ENCODE measurements at places on chromosomes 4 and X.

DNA sequence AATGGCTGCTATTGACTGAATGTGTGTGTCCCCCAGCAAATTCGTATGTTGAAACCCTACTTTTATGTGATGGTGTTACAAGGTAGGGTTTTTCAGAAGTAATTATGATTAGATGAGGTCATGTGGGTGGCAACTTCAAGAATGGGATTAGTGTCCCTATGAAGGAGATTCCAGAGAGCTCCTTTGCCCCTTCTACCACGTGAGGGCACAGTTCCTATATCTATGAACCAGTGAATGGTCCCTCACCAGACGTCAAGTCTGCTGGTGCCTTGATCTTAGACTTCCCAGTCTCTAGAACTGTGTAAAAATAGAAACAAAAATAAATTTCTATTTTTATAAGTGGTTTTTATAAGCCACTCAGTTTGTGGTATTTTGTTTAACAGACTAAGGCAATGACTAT lies 1137.6 kb upstream of the IGFBP7 start:
- no peak for DNase-seq

- no peak for DNase-seq
Measured at GRCh38 chrX:134734466-134734952, 76.2 kb upstream of the PLAC1 start.

GRCh38 chr4:61992351-61992750 lies 792.2 kb downstream of the ADGRL3 start:
- DNase-seq = no peak

DNA sequence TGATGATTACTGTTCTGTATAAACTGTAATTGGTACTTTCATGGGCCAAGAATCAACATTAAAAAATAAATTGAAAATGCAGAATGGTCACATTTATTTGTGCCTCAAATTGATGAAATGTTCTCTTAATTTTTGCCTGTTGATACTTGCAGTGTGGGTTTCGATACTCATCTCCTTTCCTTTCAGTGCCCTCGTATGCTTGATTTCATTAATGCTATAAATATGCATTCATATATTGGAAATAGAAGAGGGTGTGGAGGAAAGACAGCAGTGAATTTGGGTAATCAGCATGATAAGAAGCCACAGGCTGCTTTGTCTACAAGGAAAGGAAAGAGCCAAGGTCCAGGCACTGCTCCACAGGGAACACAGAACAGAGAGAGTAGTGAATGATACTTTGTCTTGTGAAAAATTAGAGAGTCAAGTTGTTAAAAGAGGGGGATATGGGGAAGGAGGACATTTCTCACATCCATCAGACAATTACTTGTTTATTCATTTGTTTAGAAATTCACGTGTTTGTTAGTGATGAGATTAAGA lies 1.0 kb upstream of the DDX60 start:
- no peak for DNase-seq

DNA sequence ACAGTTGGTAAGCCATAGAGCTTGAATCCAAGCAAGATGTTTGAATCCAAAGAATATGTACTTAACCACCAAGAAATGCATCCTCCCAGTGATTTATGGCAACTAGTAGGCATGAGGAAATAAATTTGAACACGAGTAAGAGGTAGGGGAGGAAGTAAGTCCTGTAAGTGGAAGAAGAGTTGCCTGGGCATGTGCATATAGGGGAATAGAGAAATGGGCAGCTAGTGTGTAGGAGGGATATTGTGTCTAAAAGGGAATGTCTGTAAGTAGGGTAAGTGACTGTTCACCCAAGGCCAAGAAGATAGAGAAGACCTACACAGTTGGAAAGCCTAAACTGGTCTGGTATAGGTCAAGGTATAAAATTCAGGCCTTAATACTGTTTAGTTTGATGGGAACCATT lies 4.6 kb downstream of the SH3BGRL start:
- DNase-seq = no peak

GRCh38 chrX:15055146-15055930 lies 182.1 kb downstream of the MOSPD2 start:
- no peak for DNase-seq

DNA sequence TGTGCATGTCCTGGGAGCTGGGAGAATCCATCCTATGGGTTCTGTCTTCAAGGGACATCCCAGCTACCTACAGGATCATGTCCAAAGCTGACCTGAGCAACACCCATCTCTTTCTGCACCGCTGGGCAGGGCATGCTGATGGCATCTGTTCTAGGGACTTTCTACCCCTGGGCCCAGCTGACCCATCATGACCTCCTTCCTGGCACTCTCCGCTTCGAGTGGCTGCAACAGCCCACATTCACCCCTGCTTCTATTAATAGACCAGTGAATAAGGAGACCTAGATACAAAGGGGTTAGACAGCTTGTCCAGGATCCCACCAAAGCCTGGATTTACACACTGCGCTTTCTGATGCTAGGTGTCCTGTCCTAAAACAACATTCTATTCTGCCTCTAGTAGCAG lies 44.6 kb upstream of the GPR173 start:
- DNase-seq = no peak

DNA sequence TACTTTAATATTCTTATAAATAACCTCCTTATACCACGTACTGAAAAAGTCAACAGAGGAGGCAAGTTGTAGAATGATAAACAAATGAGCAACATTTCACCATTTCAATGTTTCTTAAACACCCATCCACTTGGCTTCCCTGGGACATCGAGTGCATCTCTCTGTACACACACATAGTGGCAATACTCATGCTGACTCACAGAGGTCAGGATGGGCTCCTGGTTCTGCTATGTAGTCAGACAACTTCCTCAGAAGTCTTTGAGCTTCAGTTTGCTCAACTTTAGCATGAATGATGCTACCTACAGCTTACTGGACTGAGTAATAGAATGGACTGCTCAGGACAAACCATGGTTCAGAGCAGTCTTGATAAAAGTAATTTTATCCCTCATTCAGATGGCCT lies 56.9 kb downstream of the MAD2L1 start:
- DNase-seq = no peak

GRCh38 chr4:38069271-38069760 lies 109.1 kb downstream of the PTTG2 start:
- no peak for DNase-seq

DNA sequence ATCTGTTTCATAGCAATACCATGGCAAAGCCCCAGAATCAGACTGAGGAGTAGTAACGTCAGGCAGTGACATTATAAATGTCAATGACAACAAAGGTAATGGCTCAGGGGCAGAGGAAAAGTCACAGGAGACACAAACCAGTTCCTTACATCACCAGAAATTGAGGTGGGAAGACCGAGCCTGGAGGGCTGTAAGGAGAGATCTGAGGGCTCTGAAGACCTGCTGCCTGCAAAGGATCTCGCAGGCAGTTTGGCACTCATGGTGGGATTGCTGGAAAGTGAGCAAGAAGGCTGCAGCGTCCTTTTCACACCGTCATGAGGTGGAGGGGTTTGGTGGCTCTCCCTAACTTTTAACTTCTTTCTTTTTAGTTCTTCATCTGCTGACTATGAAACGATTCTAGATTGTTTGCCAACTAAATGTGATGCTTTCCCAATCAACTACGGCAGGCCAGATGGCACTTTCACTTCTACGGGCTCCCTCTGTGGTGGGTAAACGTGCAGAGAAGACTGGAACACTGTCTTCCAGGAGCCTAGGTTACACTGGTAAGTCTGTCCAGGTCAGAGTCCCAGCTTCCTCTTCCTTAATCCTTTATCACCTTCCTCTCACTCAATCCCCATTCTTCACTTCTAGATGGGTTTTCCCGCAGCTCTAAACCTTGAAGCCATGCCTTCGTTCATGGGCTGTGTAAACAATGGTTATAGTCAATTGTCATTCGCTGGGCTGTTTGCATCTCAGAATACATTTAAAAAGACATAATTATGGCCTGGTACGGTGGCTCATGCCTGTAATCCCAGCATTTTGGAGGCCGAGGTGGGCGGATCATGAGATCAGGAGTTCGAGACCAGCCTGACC lies 58.2 kb downstream of the TBC1D9 start:
- no peak for DNase-seq

DNA sequence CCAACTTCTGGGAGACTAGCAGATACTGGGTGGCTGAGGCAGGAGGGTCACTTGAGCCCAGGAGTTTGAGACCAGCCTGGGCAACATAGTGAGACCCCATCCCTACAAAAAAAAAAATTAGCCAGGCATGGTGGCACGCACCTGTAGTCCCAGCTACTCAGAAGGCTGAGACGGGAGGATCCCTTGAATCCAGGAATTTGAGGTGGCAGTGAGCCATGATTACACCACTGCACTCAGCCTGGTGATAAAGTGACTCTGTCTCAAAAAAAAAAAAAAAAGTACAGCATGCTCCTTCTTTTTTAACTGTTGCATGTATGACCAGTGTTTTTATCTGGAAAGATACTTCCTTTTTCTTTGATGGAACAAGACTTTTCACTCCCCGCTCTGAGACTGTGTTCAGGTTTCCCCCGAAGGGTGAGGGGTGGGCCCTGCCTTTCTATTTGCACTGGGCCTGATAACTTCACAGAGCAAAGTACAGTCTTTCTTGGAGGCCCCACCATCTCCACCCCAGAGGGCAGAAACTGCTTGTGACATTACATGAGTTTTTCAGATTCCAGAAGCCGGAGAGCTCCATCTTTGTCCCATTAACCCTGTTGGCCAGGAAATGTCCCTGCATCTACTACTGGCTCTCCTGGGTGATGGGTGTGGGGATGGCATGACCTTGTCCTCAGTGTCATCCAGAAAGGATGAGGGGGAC lies 35.2 kb downstream of the NYX start:
- DNase-seq = no peak

DNA sequence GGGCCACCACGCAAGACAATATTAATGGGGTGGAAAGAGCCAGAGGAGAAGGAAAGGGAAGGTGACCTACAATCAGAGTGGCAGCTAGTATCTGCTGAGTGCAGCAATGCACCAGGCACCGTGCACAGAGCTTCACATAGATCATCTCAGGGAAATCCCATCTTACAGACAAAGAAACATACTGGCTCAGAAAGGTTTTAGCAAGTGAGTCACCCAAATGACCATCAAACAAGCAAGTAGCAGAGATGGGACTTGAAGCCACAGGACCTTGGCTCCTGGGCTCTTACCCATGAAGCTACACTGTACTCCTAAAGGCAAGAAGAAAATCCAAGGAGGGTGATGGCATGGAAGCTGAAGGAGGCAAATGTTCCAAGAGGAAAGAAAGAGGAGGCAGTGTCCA lies 6.8 kb downstream of the ANXA5 start:
- no peak for DNase-seq

- no peak for DNase-seq
Measured at GRCh38 chr4:11312389-11312788, 116.3 kb downstream of the HS3ST1 start.

- DNase-seq = no peak
Measured at GRCh38 chr4:37693450-37694190, 7.4 kb upstream of the RELL1 start.

GRCh38 chr4:41400296-41400695 lies 137.7 kb upstream of the LIMCH1 start:
- DNase-seq = no peak

- no peak for DNase-seq
Measured at GRCh38 chrX:16633754-16634153, 16.2 kb upstream of the S100G start.

DNA sequence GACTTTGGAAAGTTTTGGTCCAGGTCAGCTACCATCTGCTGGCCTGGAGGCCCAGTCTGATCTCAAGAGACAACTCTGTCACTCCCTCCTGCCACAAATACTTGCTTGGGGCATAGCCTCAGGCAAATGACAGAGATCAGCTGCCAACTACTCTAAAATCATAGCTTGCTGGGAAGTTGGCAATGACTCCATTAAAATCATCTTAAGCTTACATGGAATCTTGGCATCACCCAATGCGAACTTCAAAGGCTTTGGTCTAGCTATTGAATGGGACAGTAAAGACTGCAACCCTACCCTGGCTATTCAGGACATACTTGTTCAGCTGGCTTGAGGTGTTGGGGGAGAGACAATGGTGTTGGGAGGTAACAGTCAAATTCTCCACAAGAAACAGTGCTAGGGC lies 7.0 kb upstream of the USO1 start:
- DNase-seq = no peak

GRCh38 chrX:152989292-152989658 lies 4.6 kb downstream of the PNMA5 start:
- no peak for DNase-seq

DNA sequence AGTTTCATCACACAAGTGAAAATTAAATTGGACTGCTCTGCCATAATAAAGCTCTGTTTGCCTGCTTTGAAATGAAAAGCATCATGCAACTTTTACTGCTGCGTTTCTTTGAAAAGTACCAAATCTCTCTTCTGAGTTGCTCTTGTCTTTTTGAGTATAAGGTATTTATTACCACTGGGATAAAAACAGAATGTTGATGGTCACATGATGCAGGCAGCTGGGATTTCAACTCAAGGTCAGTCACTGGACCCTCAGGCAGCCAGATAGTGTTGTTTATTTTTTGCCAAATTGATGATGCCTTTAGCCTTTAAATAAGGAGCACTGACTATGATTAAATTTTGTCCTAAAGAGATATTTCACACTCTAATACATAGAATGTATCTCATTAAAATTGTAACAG lies 32.7 kb downstream of the DMD start:
- DNase-seq = no peak

DNA sequence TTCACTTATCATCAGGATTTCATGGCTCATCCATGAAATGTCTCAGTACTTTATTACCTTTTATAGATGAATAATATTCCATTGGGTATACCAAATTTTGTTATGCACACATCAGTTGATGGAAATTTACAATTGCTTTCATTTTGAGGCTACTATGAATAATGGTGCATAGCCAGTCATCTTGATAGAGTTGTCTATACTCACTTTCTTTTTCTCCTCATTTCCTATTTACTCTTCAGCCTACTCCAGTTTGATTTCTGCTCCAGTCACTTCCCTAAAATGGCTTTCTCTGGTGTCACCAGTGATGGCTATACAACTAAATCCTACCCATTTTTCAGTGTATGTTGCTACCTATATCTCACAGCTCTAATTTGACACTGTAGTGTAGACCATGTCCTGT lies 743.5 kb upstream of the MAGEB2 start:
- DNase-seq = no peak

DNA sequence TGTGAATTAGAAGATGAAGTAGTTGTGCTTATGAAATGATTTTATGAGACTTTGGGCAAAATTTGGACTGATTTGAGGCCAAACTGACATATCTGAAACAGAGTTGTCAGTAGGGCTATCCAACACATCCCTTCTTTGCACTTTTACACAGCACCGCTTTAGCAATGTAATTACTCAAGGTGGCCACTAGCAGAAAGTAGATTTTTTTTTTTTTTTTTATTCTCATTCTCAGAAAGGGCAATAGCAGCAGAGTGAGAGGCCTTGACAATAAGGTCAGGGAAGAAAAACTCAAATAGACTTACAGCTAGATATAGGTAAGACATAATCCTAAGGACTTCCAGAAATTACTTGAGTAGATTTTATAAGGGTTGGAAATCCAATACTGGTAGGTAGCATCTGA lies 414.3 kb downstream of the NAP1L3 start:
- no peak for DNase-seq

DNA sequence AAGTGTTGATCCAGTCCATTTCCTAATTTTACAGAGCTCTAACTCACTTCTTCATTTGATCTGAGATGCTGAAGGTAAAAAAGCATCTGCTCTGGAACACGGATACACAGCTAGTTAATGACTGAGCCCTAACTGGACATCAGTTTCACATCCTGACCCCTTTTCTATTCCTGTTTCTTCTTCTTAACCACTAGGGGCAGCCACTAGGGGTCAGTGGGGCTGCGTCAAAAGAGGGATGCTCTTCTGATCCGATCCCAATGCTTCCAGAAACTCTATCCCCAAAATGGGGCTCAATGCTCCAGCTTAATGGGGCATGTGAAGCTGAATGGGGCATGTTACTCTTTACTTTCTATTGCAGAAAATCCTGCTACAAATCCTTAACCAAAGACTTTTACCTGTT lies 33.4 kb upstream of the PHKA2 start:
- no peak for DNase-seq
